GM13976 (cell line): ENCODE measurements at places on chromosomes 2 and 18.
A peak's percentile ranks its signal among the peaks of the same experiment; 100 is the strongest.

GRCh38 chr18:42883169-42883568, 232.3 kb downstream of the RIT2 start:
- DNase-seq = no peak

GRCh38 chr2:217451666-217452065, 551.1 kb downstream of the TNS1 start:
- DNase-seq = no peak

GRCh38 chr2:221758076-221758475, 186.0 kb upstream of the EPHA4 start:
- no peak for DNase-seq

DNA sequence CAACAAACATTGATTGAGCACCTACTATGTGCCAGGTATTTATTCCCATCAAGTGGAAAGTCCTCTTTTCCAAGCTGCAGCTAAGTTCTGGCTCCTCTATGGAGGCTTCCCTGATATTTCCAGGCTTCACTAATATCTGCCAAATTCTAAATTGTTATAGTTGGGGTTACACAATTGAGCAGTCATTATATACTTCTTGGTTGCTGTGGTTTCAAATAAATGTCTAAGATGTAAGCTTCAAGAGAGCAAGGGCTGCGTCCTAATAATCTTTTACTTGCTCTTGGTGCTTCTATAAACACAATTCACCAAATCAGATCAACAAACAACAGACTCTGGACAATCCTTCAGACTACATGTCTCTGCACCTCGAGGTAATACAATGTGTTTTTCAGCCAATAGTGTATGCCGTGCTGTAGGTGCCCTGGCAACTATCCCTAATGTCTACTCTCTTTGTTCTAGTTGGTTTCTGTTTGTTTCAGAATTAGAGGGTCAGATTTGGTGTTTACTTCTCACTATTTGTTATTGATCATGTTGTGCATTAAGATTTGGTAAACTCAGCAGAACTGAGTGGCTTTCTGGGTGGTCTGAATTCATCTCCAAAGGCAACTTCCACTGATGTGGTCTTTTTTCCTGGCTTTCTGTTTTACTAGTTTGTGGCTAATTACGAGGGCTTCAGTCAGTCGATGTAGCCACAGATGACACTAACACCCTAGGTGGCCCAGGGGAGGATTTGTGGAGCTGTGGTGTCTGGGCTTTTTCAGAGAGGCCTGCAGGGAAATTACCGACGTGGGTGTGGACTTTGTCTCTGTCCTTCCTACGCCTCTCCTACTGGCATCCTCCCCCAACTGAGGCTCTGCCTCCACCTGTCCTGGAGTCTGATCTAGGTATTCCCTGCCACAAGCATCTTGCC, 50.4 kb downstream of the CDCA7 start:
- DNase-seq = no peak

DNA sequence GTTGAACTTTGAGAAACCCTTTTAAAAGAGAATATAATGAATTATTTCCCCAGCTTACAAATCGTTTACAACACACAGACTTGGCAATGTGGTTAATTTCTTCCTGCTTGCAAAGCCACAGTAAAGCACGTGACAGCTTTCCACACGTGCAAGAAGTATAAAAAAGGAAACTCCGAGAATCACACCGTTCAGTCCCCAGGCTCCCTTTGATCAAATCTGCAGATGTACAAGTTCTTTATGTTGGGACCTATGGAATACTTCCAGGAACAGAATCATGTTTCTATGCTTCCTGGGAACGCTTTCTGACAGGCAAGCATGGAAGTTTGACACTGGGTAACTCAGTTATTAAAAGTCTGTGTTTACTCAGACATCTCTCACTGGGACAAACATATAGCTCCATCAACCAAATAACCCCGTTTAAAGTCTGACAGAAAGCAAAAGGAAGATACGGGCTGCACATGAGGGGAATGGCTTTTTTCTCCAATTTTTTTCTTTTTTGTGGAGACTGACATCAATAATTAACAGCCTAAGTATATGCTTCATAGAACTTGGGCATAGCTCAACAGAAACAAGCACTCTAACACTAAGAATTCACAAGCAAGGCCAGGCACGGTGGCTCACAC, 134.8 kb downstream of the EIPR1 start:
- DNase-seq = peak; percentile 44

DNA sequence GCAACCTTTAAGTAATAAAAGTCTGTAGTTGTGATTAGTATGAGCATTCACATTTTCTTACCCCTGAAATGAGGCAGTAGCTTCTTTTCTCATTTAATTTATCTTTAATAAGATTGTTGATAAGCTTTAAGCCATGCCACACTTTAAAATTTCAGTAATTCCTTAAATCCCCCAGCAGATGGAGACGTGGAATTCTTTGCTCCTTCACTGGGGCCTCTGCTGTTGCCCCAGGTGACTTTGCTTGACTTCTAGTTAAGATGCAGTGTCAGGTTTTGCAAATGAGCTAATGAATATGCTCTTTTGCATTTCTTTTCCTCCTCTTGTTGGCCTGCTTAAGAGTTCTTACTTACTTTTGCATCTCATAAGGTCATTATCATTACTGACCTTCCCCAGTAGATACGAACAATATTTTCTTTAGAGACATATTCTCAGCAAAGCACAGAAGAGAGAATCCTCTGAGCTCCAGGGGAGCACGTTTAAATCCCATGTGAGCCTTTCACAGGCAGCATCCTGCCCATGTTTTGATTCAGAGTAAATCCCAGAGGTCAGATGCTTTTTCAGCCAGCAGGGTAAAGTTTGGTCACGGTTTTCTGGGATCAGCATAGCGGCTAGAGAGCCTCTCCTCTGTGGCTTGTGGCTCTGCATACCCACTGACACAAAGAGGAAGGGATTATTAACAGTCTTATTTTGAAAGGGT, 222.9 kb downstream of the PTPRM start:
- no peak for DNase-seq

- no peak for DNase-seq
Measured at GRCh38 chr2:165002638-165003037, 47.3 kb upstream of the SLC38A11 start.

DNA sequence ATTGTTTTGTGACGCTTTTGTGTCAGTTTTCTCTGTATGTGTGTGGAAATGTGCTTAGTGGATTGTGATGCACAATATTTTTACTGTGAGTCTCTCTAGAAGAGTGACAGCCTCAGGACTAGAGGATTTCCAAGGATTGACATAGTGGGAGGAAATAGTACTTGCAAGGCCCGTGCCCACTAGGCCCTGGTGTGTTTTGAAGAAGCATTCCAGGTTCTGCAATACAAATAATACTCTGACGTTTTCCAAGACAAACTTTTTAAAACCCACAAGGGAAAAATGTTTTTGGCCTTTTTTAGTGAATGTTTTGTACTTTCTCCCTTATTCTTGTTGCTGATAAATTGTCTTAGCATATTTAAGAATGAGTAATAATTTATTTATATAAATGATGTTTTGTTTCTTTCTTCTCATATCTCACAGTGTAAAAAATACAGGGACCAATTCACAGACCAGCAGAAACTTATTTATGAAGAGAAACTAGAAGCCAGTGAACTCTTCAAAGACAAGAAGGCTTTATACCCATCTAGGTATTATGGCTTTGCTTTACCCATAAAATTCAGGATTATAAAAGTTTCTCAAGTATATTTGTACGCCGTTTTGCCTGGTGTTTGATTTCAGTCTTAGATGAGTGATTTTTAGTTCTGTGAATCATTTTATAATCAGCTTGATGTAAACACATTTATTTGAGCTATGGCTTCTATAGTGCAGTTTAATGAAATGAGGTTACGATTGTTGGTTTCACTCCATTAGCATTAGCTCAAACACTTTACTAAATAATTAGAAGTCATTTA, 165.6 kb downstream of the MYO1B start:
- no peak for DNase-seq

DNA sequence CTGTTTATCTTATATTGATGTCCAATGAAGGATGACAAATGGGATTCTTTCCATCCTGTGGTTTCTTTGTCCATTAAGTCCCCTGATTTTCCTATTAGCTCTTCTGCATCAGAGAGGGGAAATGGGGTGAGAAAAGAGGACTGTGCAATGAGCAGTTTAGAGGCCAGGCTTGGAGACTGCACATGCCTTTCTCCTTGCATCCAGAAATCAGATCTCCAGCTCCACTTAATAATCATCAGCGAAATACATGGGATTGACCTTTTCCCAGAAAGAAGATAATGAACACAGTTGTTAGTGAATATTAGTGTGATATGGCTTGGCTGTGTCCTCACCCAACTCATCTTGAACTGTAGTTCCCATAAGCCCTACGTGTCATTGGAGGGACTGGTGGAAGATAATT, 697.4 kb downstream of the CBLN2 start:
- DNase-seq = no peak

DNA sequence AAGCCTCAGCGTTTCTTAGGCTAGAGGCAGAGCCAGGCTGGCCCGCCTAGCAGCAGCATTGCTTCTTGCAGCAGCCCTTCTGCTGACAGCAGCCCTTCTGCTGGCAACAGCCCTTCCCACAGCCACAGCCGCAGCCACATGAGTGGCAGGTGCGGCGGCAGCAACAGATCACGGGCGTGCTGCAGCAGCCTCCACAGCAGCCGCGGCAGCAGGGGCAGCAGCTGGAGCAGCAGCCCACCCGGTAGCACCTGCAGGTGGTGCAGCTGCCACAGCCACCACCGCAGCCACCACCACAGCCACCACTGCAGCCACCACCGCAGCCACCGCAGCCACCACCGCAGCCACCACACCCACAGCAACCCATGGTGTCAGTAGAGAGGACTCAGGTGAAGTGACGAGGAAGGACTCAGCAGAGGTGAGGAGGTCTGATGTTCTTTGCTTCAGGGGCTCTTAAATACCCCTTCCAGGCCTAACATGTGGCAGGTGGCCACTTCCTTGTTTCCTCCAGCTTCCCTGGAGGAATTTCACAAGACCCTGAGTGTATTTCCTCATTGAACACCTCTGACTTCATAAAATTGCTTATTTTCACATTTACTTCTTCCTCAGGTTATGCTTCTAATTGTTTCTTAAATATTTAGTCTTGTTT, at the start of gene SCYGR6:
TSS of gene SCYGR6 (minus strand) at position 364 of the 646 bp plus-strand sequence. CDS start at position 364, 0 bp downstream.
- DNase-seq = no peak

GRCh38 chr2:148251993-148252392, 231.1 kb downstream of the MBD5 start:
- no peak for DNase-seq

DNA sequence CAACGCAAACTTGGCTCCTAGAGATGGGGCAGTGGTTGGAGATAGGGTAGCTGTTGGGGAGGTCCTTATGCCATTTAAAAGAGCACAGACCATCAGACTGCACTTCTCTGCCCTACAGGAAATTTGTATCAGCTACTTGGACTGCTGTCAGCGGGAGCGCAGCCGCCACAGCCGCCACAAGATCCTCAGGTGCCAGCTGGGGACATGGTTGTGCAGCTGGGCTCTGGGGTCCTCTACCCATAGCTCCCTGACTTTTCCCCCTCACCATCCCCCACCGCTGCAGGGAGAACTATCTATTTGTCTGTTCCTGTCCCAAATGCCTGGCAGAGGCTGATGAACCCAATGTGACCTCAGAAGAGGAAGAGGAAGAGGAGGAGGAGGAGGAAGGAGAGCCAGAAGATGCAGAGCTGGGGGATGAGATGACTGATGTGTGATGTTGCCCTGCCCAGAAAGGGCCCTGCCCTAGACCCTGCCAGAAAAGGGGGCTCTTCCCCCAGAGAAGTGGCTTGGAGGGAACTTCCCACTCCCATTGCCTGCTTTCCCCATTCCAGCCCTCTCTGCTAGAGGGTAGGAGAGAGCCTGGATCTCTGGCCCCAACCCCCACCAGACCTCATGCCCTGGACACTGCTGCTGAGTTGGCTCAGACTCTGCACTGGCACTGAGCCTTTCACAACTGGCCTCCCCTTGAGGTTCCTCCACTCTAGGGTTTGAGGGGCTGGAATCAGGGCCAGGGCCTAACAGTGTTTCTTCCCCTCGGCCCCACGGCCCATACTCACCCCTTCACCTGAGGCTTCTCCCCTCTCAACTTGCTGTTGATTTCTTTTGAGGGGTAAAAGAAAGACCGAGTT, 7.3 kb downstream of the PRADC1 start:
- DNase-seq = no peak

DNA sequence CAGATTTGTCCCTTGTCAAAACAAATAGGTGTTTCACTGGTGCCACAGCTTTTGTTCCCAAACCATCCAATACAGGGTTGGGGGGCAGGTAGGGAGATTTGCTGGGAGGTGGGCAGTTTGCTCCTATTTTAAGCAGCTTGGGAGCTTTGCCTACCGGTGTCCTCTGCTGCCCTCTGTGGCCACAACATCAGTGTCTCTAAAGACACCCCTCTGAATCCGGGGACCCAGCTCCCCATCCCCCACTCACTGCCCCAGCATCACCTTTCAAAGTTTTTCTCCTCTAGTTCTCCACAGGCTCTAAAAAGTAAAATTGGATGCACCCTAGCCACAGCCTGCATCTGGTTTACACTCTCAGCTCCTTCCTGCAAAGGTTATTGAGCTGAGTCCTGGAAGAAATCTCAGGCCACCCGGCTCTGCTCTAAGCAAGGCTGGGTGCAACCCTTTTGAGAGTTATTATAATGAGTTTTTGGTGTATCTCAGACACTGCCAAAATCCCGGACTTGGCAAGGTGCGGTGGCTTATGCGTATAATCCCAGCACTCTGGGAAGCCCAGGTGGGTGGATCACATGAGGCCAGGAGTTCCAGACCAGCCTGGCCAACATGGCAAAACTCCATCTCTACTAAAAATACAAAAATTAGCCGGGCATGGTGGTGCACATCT, 2.9 kb upstream of the EPAS1 start:
- DNase-seq = peak; percentile 51

- no peak for DNase-seq
Measured at GRCh38 chr18:78607221-78607620, 372.4 kb upstream of the SALL3 start.

DNA sequence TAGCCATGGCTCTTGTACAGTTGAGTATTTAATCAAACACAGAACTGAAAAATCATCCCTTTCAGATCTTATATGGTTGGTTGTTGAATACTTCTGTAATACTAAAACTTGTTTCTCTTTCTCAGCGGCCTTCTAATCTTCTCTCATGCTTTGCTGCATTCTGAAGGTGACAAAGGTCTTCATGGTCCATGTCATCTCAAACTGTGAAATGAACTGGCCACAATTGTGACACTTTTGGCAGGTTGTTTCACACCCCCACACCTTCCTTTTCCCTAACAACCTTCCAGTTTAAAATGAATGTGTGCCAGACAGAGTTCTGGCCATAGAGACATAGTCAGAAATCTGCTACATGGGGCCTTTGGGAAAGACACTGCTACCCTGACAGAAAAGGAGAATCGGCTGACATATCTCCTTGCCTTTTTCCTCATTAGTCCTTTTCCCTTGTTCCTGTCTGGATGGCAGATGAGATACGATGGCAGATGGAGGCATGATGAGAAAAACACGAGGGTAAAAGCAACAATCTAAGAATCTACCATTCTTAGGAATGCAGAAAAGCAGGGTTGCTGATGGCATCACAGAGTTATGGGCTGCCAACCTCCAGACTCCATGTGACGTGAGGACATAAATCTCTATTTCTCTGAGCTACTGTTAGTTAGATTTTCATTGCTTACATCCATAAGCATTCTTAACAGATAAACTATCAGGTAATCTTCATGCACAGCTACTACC, 106.5 kb downstream of the PIGN start:
- no peak for DNase-seq

GRCh38 chr2:73935641-73936040, 9.0 kb downstream of the DGUOK start:
- no peak for DNase-seq
